ENCODE measurements at places on chromosomes 13 and 19.

DNA sequence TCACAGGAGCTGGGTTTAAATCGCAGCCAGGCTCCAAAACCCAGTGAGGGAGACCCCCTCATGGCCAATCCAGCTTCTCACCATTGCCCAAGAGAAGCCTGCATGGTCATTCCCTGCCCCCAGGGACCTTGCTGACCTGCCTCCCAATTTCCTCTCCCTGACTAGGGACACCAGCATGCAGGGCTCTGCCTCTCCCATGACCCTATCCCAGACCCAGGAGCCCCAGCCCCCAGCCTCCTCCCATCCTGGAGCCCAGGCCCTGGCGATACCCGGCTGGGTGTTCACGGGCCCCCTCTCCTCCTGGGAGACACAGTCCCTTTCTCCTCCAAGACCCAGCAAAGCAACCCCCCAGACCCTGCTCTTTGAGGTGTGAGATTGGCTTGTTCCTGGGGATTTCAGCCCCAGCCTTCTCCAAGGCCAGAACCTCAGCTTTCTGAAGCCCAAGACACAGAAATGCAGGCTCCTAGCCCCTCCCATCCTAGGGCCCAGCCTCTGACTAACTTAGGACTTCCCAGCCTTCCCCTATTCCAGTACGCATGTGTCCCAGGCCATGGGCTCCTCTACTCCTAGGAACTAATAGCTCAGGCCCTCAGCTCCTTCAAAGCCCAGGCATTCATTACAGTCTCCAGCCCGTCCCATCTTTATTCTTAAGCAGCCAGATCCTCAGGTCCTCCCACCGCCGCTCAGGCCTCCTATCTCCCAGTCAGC is 1.1 kb downstream of the GYS1 start:
- peaks cover 13% of the 10 kb centered on the region for H3K4me1 ChIP-seq
- peak overlapping the region; percentile 77 for H3K4me3 ChIP-seq
- H3K36me3 ChIP-seq, result peaks cover 4% of the 10 kb centered on the region

- DNase-seq, result no peak
- no peaks in the 10 kb centered on the region for H3K36me3 ChIP-seq
- H3K27me3 ChIP-seq, result no peaks in the 10 kb centered on the region
- no peaks in the 10 kb centered on the region for H3K4me1 ChIP-seq
- no peak overlapping the region for H3K4me3 ChIP-seq
Measured at GRCh38 chr19:15475169-15475568, 4.1 kb downstream of the PGLYRP2 start.

DNA sequence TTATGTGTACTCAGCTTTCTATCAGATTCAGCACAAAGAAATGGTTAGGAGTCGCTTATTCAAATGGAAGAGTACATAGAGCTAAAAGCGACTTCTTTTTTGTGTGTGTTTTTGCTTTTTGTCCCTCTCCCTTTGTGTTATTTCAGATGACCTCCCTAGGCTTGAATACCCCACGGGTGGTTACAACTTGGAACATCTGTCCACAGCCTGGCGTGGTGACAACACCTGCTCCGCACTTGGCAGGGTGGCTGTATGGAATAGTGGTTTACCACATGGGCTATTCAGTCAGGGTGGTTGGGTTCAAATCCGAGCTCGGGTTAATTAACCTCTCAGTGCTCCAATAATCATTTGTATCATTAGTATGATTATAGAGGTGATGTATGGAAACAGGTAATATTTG is 151.6 kb upstream of the FREM2 start:
- H3K4me1 ChIP-seq, result no peaks in the 10 kb centered on the region
- no peak for DNase-seq
- H3K27me3 ChIP-seq, result no peaks in the 10 kb centered on the region
- no peak overlapping the region for H3K27ac ChIP-seq

- no peaks in the 10 kb centered on the region for H3K4me1 ChIP-seq
- H3K27ac ChIP-seq, result no peak overlapping the region
- H3K36me3 ChIP-seq, result peaks cover 2% of the 10 kb centered on the region
- DNase-seq, result no peak
- H3K27me3 ChIP-seq, result no peaks in the 10 kb centered on the region
- no peak overlapping the region for H3K4me3 ChIP-seq
Measured at GRCh38 chr13:50921706-50922105, 12.1 kb downstream of the RNASEH2B start.

- peaks cover 15% of the 10 kb centered on the region for H3K4me1 ChIP-seq
- no peaks in the 10 kb centered on the region for H3K36me3 ChIP-seq
- H3K4me3 ChIP-seq, result no peak overlapping the region
- H3K27ac ChIP-seq, result peak overlapping the region; percentile 59
Measured at GRCh38 chr19:1063030-1063908, 3.7 kb upstream of the ARHGAP45 start.

DNA sequence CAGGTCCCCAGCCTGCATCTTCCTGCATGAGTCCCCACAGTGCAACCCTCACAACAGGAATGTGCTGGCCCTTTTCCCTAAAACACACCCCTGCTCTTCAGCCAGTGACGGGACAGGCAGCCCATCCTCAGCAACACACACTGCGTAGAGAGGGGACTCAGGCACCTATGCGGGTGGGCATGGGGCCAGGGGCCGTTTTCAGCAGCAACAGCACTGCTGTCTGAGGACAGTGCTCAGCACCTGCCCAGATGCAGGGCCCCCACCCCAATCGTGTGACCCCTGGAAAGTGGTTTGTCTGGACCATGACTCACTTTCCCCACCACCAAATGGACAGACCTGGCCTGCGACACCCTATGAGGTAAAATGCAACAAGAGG is 28.0 kb upstream of the ISYNA1 start:
- H3K4me1 ChIP-seq, result peaks cover 29% of the 10 kb centered on the region
- peaks cover 2% of the 10 kb centered on the region for H3K36me3 ChIP-seq
- no peak overlapping the region for H3K4me3 ChIP-seq
- DNase-seq, result no peak
- no peak overlapping the region for H3K27ac ChIP-seq
- H3K27me3 ChIP-seq, result no peaks in the 10 kb centered on the region

DNA sequence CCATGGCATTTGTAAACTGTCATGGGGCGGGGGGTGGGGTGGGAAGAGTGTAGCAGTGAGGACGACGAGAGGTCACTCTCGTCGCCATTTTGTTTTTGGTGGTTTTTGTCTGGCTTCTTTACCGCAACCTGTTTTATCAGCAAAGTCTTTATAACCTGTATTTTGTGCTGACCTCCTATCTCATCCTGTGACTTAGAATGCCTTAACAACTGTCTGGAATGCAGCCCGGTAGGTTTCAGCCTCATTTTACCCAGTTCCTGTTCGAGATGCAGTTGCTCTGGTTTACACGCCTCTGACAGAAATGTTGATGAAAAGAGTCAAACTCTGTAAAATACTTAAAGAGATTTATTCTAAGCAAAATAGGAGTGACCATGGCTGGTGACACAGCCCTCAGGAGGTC is 852.0 kb downstream of the DACH1 start:
- peak; percentile 88 for DNase-seq
- H3K27me3 ChIP-seq, result no peaks in the 10 kb centered on the region
- peak overlapping the region; percentile 98 for H3K27ac ChIP-seq

GRCh38 chr13:61954092-61954491 is 538.4 kb upstream of the PCDH20 start:
- no peak overlapping the region for H3K4me3 ChIP-seq
- no peaks in the 10 kb centered on the region for H3K36me3 ChIP-seq
- H3K4me1 ChIP-seq, result no peaks in the 10 kb centered on the region
- no peak overlapping the region for H3K27ac ChIP-seq
- peak; percentile 17 for DNase-seq
- H3K27me3 ChIP-seq, result no peaks in the 10 kb centered on the region

DNA sequence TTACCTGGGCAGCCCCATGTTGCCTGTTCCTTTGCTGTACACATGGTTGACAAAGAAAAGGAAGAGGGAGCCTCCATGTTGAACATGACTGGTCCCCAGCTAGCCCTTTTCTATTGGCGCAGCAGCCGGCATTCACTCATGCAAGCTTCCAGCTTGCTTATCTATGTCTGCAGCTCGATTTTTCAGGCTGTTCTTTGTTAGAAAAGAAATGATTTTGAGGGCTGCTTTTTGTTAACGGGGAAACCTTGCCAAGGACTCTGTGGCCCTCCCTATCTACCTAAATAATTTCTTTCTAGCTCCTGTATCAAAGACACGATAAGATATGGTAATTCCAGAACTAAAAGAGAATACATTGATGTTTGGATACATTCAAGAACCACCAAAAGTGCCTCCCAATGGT is 20.4 kb upstream of the ADGRE2 start:
- H3K27me3 ChIP-seq, result no peaks in the 10 kb centered on the region
- no peak for DNase-seq
- no peaks in the 10 kb centered on the region for H3K36me3 ChIP-seq

DNA sequence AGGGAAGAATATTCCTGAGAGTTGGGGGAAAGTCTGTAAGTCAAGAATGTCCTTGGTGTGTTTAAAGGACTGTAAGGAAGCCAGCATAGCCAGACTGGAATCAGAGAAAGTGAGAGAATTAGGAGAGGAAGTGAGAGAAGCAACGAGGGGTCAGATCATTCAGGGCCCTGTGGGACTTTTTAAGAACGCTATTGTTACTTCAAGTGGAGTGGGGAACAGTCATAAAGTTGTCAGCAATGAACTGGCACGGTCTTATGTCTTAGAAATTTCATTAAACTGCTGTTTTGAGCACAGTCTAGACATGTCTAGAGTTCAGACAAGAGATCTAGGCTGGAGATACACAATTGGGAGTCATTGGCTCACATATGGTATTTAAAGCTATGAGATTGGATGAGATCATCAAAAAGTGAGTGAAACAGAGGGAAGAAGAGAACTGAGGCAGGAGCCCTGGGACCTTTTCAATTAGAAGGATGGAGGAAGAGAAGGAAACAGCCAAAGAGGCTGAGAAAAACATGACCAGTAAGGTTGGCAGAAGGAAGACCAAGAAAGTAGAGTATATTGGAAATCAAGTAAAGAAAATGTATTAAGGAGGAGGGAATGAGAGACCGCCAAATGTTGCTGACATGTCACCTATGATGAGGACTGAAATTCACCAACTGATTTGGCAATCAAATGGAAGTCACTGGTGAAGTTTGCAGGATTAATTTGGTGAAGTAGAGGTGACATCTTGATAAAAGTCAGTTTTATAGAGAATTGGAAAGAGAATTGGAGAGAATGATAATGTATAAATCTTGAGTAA is 263.5 kb downstream of the GPC5 start:
- no peaks in the 10 kb centered on the region for H3K27me3 ChIP-seq
- no peak for DNase-seq
- H3K27ac ChIP-seq, result no peak overlapping the region
- H3K4me1 ChIP-seq, result no peaks in the 10 kb centered on the region
- no peak overlapping the region for H3K4me3 ChIP-seq

GRCh38 chr13:94483970-94484369 is 4.5 kb upstream of the DCT start:
- H3K4me3 ChIP-seq, result no peak overlapping the region
- DNase-seq, result no peak
- H3K27ac ChIP-seq, result no peak overlapping the region
- H3K36me3 ChIP-seq, result no peaks in the 10 kb centered on the region

GRCh38 chr13:30495746-30496145 is 30.0 kb upstream of the HMGB1 start:
- DNase-seq, result no peak
- H3K27ac ChIP-seq, result no peak overlapping the region
- no peaks in the 10 kb centered on the region for H3K36me3 ChIP-seq
- no peaks in the 10 kb centered on the region for H3K4me1 ChIP-seq
- no peak overlapping the region for H3K4me3 ChIP-seq
- no peaks in the 10 kb centered on the region for H3K27me3 ChIP-seq

DNA sequence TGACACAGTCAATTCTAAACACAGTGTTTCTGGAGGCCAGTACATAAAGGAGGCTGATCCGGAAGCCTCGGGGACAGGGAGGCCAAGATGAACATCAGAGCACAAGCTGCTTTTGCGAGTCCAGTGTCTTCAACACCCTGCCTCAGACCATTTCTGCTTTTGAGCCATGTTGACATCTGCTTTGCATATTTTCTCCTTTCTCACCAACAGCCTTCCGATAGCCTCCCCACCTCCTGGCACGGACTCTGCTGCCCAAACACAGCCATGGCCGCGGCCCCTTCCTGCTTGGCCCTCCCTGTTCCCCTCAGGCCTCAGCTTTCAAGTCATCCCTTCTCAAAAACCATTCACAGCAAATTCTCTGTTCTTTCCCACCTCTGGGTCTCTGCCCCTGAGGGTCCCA is 3.6 kb downstream of the LRRC25 start:
- H3K36me3 ChIP-seq, result no peaks in the 10 kb centered on the region
- H3K27ac ChIP-seq, result no peak overlapping the region
- no peak for DNase-seq
- H3K4me3 ChIP-seq, result no peak overlapping the region
- H3K27me3 ChIP-seq, result no peaks in the 10 kb centered on the region

- H3K27me3 ChIP-seq, result no peaks in the 10 kb centered on the region
- H3K4me1 ChIP-seq, result no peaks in the 10 kb centered on the region
- H3K4me3 ChIP-seq, result no peak overlapping the region
- DNase-seq, result no peak
- no peak overlapping the region for H3K27ac ChIP-seq
- H3K36me3 ChIP-seq, result no peaks in the 10 kb centered on the region
Measured at GRCh38 chr19:39596911-39597310, 5.4 kb upstream of the LGALS13 start.

- H3K36me3 ChIP-seq, result no peaks in the 10 kb centered on the region
- DNase-seq, result no peak
- H3K4me1 ChIP-seq, result no peaks in the 10 kb centered on the region
- H3K27me3 ChIP-seq, result no peaks in the 10 kb centered on the region
- no peak overlapping the region for H3K4me3 ChIP-seq
Measured at GRCh38 chr13:43297967-43298678, 274.7 kb downstream of the DNAJC15 start.

DNA sequence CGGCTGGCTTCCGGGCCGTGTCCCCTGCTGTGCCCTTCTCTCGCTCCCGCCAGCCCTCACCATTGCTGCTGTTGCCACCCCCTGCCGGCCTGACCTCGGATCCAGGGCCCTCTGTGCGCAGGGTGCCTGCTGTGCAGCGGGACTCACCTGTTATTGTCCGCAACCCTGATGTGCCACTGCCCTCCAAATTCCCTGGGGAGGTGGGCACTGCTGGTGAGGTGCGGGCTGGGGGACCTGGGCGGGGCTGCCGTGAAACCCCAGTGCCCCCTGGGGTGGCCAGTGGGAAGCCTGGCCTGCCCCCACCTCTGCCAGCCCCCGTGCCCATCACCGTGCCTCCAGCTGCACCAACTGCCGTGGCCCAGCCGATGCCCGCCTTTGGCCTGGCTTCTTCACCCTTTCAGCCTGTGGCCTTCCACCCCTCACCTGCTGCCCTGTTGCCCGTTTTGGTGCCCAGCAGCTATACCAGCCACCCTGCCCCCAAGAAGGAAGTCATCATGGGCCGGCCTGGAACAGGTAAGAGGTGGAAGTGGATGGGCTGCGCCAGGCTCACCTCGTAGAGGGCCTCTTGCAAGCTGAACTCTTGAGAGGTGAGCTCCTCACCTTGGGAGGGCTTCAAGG is 5.1 kb downstream of the CIC start:
- no peak overlapping the region for H3K4me3 ChIP-seq
- H3K27me3 ChIP-seq, result no peaks in the 10 kb centered on the region
- no peak overlapping the region for H3K27ac ChIP-seq
- H3K36me3 ChIP-seq, result no peaks in the 10 kb centered on the region
- DNase-seq, result no peak

- H3K27ac ChIP-seq, result no peak overlapping the region
- H3K36me3 ChIP-seq, result no peaks in the 10 kb centered on the region
- peaks cover 3% of the 10 kb centered on the region for H3K4me1 ChIP-seq
- no peaks in the 10 kb centered on the region for H3K27me3 ChIP-seq
Measured at GRCh38 chr13:25739376-25739775, 312.4 kb downstream of the SHISA2 start.
